ENCODE measurements at places on chromosomes 11 and 22. TPM values are rescaled to one million over a fixed set of nuclear protein-coding genes. Genes with fewer than 3 reads are reported as not detected.
A peak's percentile ranks its signal among the peaks of the same experiment; 100 is the strongest.

GRCh38 chr11:120255519-120255866, 15.6 kb downstream of the POU2F3 start:
- peak overlapping the region; percentile 49 for H3K4me3 ChIP-seq
- no peaks in the 10 kb centered on the region for H3K36me3 ChIP-seq
- no peak for DNase-seq
- H3K4me1 ChIP-seq, result peaks cover 24% of the 10 kb centered on the region

- H3K4me3 ChIP-seq, result no peak overlapping the region
- H3K27me3 ChIP-seq, result no peaks in the 10 kb centered on the region
- H3K36me3 ChIP-seq, result no peaks in the 10 kb centered on the region
- peaks cover 12% of the 10 kb centered on the region for H3K4me1 ChIP-seq
Observed at GRCh38 chr11:85595285-85595884, 31.8 kb downstream of the DLG2 start.

GRCh38 chr22:48310289-48310688, 1517.4 kb downstream of the BRD1 start:
- no peaks in the 10 kb centered on the region for H3K4me1 ChIP-seq
- no peak overlapping the region for H3K27ac ChIP-seq
- no peaks in the 10 kb centered on the region for H3K27me3 ChIP-seq
- no peak for DNase-seq

- peaks cover 7% of the 10 kb centered on the region for H3K36me3 ChIP-seq
- H3K27me3 ChIP-seq, result 0 out of 2 replicates have a peak, but pooled peaks cover 5% of the 10 kb centered on the region
- no peak within 1 kb of the TSS for H3K4me3 ChIP-seq
- DNase-seq, result peak; percentile 77
Observed at GRCh38 chr22:38981992-38982927, at the start of gene APOBEC3B. APOBEC3B (plus strand) TSS chr22:38982347; CDS start chr22:38982454, 107 bp downstream.

The PNPLA5 gene
- polyA plus RNA-seq, result 2.3 TPM

DNA sequence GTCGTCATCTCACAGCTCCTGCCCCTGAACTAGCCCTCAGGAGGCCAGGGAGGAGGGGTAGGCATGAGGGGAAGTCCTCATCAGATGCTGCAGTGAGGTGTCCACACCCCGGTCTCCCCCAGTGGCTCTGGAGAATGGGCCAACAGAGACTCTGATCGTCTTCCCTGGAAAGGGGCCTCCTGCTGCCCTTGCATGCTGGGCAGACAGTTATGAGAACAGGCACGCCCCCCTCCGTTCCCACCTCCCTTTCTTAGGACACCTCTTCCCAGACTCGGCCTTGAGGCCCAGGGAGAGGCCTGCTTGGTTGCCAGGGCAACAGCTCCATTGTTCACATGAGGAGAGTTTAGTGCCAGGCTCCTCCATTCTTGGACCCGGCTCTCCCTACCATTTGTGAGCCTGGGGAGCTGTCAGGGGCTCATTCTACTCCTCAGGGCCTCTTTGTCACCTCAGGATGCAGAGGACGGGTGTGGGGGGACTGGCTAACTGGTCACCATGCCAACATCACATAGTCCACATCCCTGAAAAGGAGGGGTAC, 157.7 kb downstream of the TTC17 start:
- no peaks in the 10 kb centered on the region for H3K4me1 ChIP-seq
- no peak overlapping the region for H3K4me3 ChIP-seq
- peak; percentile 46 for DNase-seq
- H3K36me3 ChIP-seq, result no peaks in the 10 kb centered on the region

The BRD1 gene
- polyA plus RNA-seq, result 12.3 TPM

GRCh38 chr22:39266398-39267030, 21.7 kb upstream of the PDGFB start:
- H3K27me3 ChIP-seq, result no peaks in the 10 kb centered on the region
- no peaks in the 10 kb centered on the region for H3K36me3 ChIP-seq
- H3K4me1 ChIP-seq, result no peaks in the 10 kb centered on the region
- H3K27ac ChIP-seq, result no peak overlapping the region
- DNase-seq, result no peak
- no peak overlapping the region for H3K4me3 ChIP-seq

The FAM111B gene
- 28.2 TPM for polyA plus RNA-seq

The LRRC10B gene
- polyA plus RNA-seq, result 0.35 TPM
